ENCODE measurements at places on chromosomes 7 and 10. TPM values are rescaled to one million over a fixed set of nuclear protein-coding genes. Genes with fewer than 3 reads are reported as not detected.

GRCh38 chr7:139966949-139967348 lies 95.8 kb downstream of the PARP12 start:
- ATAC-seq = no peak

DNA sequence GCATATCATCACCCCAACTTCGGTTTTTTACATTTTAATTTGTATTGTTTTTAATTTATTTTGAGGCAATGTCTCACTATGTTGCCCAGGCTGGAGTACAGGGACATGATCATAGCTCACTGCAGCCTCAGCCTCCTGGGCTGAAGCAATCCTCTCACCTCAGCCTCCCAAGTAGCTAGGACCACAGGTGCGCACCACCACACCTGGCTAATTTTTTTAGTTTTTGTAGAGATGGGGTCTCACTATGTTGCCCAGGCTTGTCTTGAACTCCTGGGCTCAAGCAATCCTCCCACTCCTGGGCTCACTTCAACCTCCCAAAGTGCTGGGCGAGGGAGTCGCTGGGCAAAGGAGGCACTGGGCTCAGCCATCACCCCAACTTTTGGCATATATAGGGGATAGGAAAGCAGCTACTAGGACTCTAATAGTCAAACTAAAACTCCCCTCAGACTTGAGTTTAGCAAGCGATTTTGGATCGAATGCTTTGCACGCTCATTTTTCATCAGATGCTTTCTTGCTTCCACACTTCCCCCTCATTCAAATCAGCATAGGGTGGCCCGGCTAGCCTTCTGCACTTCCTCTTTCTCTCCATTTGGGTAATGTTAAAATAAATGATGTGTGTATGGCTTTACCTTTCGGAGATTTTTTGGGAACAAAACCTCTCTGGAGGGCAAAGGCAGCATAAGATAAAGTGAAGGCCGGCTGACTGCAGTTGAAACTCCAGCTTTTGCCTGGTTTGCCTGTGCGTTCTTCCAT lies 20.8 kb upstream of the NMT2 start:
- ATAC-seq = no peak

The ANKRD61 gene
- total RNA-seq = not detected

The UTF1 gene
- not detected for total RNA-seq

DNA sequence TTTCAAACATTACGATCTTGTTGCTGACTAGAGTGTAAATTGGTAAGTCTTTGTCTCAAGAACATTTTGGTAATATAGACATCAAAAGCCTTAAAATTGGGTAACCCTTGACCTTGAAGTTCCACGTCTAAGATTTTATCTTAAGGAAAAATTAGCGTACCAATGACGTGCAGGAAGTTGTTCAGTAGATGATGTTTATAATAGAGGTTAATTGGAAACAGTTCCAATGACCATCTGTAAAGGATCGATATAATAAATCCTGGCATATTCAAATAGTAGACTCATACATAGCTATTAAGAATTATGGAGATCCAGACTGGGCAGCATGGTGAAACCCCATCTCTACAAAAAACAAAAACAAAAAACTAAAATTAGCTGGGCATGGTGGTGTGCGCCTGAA lies 20.5 kb downstream of the GRK5 start:
- ATAC-seq = no peak

The FXYD4 gene
- not detected for total RNA-seq

The CASP7 gene
- total RNA-seq = 25.2 TPM

GRCh38 chr7:18566829-18567228 lies 71.3 kb downstream of the HDAC9 start:
- no peak for ATAC-seq

The GPR26 gene
- total RNA-seq = not detected

DNA sequence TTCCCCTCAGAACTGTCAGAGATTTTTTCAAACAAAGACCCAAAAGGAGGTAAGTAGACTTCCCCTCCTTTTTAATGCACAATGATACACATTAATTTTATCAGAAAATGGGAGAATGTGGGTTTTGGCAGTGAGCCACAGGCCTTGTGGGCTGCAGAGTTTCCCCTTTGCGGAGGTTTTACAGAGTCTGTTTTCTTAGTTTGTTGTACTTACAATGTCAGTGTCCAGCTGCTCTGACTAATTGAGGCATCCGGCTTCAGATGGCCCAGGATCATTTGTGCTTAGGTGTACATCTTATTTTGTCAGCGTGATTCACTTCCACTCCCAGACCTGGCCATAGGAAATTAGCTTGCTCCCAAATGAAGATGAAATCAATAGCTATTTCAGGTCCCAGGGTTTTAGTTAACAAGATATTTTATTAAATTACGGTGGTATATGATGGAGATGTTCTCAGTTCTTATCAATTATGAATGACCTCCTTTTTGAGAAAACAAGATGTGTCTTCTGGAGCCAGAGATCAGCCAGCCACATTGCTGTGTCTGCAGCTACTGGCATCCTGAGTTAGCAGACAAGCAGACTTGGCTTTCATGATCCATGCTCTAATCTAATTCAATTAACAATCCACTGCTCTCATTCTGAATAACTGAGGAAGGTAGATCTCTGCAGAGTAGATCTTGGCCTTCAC lies 1086.6 kb upstream of the SORCS1 start:
- no peak for ATAC-seq

- ATAC-seq = no peak
Observed at GRCh38 chr10:75347186-75347585, 54.4 kb downstream of the ZNF503 start.

GRCh38 chr7:137080516-137081203 lies 212.2 kb downstream of the CHRM2 start:
- peak; percentile 40 for ATAC-seq

DNA sequence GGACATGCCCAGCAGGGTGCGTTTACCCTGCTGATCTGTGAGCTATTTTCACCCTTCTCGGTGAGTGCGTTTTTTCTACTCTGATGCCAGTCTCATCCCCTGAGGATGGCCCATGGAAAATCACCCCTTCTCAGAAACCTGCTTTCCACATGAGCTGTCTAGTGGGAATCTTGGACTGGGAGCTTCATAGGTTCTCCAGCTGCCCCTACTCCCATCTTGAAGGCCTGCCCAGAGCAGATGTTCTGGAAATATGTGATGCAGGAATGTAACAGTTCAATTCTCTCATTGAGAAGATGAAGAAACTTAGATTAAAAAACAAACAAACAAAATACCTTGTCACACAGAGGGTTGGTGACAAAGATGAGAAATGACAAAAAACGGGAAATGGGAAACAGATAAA lies 146.9 kb upstream of the RAB11FIP2 start:
- no peak for ATAC-seq

The SLC18A3 gene
- total RNA-seq = 0.12 TPM

The PKD1L1 gene
- 0.62 TPM for total RNA-seq

The CDH23 gene
- 12.4 TPM for total RNA-seq

Data from gastroesophageal sphincter (tissue), 4 donors.